ENCODE measurements at places on chromosomes 5 and 9.

GRCh38 chr9:121322037-121322736, 47.9 kb downstream of the STOM start:
- no peak for DNase-seq

DNA sequence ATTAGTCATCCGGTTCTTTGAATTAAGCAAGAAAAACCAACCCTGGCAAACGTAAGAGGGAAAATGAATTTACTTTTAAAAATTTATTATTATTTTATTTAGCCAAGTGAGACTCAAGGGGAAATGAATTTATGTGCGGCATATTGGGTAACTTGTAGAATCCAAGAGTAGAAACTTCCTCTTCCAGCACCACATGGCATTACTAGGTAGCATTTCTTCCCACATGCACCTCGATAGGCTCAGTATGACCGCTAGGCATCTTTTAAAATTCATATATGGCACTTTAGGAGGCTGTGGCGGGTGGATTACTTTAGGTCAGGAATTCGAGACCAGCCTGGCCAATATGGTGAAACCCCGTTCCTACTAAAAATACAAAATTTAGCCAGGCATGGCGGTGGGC, 17.6 kb upstream of the MYO10 start:
- no peak for DNase-seq

- no peak for DNase-seq
These were observed 26.8 kb downstream of the FYB1 start for GRCh38 chr5:39192450-39193160.

GRCh38 chr5:77305956-77306355, 95.5 kb downstream of the PDE8B start:
- no peak for DNase-seq

DNA sequence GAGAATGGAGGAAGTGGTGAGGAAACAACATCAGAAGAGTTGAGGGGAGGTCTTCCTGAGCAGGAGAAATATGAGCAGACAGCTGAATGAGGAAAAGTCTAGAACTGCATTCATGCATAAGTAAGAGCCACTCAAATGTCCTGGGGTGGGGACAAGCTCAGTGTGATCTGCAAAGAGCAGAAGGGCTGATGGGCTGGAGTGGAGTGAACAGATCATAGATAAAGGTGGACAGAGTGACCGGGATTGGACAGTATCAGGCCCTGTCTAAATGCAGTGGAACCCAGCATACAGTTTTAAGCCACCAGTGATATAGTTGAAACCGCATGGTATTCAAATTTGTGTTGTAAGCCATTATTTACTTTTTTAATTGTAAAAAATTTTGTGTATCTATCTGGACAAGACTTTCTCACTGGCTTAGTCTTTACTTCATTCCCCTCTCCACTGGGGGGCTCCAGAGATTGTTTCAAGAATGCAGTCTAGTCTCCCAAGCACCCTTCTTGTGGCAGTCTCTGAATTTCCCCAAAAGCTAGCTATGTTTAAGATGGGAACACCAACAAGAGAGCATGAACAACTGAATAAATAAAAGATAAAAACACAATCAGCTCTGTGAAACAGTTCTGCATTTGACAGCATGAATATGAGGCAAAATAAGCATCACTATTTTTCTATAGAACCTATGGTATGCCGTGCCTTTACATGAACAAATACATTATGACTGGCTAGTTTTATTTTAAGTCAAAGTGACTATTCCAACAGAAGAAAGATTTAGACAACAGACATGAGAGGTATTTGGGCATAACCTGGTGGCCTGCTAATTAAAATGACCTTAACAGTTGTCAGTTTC, 10.7 kb upstream of the STK32A start:
- DNase-seq: no peak

DNA sequence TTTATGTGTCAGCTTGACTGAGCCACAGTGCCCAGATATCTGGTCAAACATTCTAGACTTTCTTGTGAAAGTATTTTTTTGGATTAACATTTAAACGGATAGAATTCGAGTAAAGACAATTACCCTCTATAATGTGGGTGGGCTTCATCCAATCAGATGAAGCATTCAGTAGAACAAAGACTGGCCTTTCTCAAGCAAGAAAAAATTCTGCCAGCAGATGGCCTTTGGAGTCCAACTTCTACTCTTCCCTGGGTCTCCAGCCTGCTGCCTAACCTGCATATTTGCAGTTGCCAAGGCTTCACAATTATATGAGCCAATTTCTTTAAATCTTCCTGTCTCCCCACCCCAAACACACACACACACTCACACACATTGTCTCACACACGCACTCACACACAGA, 86.4 kb downstream of the MED10 start:
- DNase-seq: no peak

DNA sequence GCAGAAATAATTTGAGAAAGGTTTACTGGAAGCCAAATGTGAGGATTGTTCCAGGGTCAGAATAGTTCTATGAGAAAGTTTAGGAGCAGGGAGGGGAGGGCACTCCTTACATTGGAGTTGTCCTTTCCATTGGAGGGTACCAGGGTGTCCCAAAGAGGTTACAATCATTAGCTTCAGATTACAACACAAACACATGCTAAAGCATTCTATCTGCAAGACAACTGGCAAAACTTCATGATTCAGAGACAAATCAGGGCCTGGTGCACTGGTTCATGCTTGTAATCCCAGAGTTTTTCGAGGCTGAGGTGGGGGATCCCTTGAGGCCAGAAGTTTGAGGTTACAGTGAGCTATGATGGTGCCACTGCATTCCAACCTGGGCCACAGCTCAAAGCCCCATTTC, 51.8 kb downstream of the NSUN2 start:
- DNase-seq: no peak

GRCh38 chr5:128469912-128470311, 68.1 kb downstream of the FBN2 start:
- DNase-seq: no peak

DNA sequence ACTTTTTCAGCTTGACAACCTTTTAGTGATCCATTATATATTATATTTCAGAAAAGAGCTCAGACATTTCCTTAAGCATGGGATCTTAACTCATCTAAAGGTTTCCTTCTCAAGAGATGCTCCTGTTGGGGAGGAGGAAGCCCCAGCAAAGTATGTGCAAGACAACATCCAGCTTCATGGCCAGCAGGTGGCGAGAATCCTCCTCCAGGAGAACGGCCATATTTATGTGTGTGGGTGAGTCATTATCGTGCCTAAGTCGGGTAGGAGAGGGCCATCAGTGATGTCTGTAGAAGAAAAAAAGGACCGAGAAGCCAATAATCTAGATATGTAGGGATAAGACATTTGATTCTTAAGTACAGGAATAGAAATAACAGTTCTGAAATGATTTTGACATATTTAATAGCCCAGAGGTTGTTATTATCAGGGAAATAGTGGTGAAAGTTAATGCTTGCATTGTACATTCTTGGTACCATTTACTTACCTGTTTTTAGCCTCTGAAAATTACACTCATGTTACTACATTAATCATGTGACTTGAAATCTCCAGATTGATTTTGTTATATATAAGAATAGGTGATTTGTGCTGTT, 28.2 kb downstream of the MTRR start:
- DNase-seq: no peak

DNA sequence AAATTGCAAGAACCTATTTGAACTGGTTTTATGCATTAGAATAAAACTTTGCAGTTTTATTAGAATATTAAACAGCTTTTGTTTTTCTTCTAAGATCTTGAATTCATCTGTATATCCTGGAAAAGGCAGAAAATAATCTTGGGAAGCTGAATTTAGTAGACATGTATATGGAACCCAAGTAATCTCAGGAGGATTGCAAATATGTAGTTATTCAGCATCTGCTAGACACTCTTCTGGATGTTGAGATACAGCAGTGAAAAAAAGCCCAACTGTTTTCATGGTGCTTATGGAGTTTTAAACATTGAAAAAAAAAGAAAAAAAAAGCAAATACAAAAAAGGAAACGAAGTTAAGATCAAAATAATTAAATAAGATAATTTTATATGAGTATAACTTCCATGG, 922.2 kb upstream of the SEMA6A start:
- DNase-seq: no peak

GRCh38 chr5:100788417-100788816, 114.7 kb downstream of the ST8SIA4 start:
- DNase-seq: no peak

DNA sequence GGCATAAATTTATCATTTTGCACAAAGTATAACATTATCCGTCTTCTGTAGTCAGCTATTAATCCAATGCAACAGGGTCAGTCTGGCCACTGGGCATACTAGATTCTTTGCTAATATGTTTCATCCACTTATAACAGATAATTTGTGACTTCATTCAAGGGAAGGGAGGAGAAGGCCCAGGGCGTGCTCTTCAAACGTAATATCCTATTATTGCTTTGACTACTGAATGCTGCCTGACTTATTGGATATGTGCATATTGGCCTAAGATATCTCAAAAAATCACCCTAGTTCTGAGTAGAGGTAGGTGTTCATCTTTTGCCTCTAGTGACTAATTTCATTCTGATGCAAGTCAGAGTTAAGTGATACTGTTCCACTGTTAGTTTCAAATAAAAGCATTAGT, 6.9 kb downstream of the FBXL7 start:
- no peak for DNase-seq

- DNase-seq: no peak
These were observed 119.8 kb downstream of the PRDM6 start for GRCh38 chr5:123208668-123209501.

DNA sequence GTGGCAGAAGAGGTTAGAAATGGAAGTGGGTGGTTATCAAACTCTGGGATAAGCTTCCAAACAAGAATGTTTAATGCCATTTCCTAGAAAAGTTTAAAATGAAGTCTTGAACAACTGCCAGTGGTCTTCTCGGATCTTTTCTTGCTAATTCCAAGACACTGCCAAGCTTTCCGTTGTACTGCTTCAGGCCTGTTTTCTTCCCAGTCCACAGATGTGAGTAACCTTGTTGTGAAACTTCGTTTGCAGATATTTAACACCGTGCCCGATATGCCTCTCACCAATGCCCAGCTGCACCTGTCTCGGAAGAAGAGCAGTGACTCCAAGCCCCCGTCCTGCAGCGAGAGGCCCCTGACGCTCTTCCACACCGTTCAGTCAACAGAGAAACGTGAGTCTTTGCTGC, 269.8 kb downstream of the NR3C1 start:
- no peak for DNase-seq

- no peak for DNase-seq
These were observed 3.2 kb downstream of the RNF208 start for GRCh38 chr9:137218754-137219271.
